Thyroid gland (tissue), 4 donors: ENCODE measurements at places on chromosomes 4 and X. TPM values are rescaled to one million over a fixed set of nuclear protein-coding genes. Genes with fewer than 3 reads are reported as not detected.

DNA sequence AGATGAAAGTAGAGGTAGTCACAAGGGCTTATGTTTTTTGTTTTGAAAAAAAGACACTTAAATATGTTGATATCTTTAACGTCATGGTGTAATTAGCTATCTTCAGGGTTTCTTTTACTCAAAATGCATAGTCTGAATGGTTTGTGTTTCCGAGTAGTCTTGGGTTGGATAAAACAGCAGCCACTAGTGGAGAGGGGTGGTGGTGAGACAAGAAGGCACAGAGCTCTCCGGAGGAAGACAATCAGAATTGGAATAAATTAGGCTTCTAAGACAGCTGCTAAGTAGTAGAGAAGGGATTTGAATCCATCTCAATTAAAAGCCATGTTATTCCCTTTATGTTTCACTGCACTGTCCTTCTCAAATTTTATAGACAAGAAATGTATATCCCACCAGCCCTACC lies 240.4 kb upstream of the VEGFC start:
- no peak for DNase-seq
- no peaks in the 10 kb centered on the region for H3K36me3 ChIP-seq
- H3K27ac ChIP-seq: no peak overlapping the region
- H3K4me1 ChIP-seq: no peaks in the 10 kb centered on the region
- no peaks in the 10 kb centered on the region for H3K27me3 ChIP-seq

- H3K36me3 ChIP-seq: no peaks in the 10 kb centered on the region
- H3K4me1 ChIP-seq: no peaks in the 10 kb centered on the region
- no peak overlapping the region for H3K4me3 ChIP-seq
- no peak for DNase-seq
- no peak overlapping the region for H3K27ac ChIP-seq
These were observed 993.1 kb downstream of the RPA4 start for GRCh38 chrX:97876697-97877407.

DNA sequence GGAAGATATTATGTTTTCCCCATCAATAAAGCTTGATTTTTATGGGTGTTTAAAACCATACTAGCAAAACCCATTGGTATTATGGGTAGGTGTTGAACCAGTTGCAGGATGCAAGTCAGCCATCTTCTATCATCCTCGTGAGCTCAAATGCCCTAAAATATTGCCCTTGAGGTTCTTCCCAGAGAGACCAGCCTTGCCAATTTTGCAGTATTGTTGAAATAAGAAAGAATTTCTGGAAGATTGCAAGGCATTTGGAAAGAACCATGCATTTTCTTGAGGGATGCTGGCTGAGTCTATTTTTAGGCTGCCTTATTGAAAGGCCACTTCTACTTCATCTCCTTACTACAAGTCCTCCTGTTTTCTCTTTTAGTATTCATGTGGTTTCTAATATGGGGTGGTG lies 60.9 kb upstream of the SOD3 start:
- no peak overlapping the region for H3K27ac ChIP-seq
- no peaks in the 10 kb centered on the region for H3K36me3 ChIP-seq
- H3K4me3 ChIP-seq: no peak overlapping the region

- H3K36me3 ChIP-seq: no peaks in the 10 kb centered on the region
- no peak overlapping the region for H3K27ac ChIP-seq
- H3K27me3 ChIP-seq: no peaks in the 10 kb centered on the region
- H3K4me3 ChIP-seq: no peak overlapping the region
- no peaks in the 10 kb centered on the region for H3K4me1 ChIP-seq
These were observed 35.6 kb upstream of the DCAF8L1 start for GRCh38 chrX:28016823-28017222.

GRCh38 chrX:10173331-10173900 lies 16.6 kb downstream of the CLCN4 start:
- H3K4me1 ChIP-seq: peaks cover 5% of the 10 kb centered on the region
- no peak overlapping the region for H3K27ac ChIP-seq
- H3K36me3 ChIP-seq: no peaks in the 10 kb centered on the region
- no peaks in the 10 kb centered on the region for H3K27me3 ChIP-seq
- H3K4me3 ChIP-seq: no peak overlapping the region
- DNase-seq: peak; percentile 33

- no peak overlapping the region for H3K27ac ChIP-seq
- peaks cover 23% of the 10 kb centered on the region for H3K4me1 ChIP-seq
- H3K27me3 ChIP-seq: peaks cover 42% of the 10 kb centered on the region
- no peaks in the 10 kb centered on the region for H3K36me3 ChIP-seq
- no peak overlapping the region for H3K4me3 ChIP-seq
- DNase-seq: no peak
These were observed 8.6 kb downstream of the HMX1 start for GRCh38 chr4:8862800-8863685.

- no peaks in the 10 kb centered on the region for H3K27me3 ChIP-seq
- DNase-seq: no peak
- H3K4me3 ChIP-seq: no peak overlapping the region
- no peaks in the 10 kb centered on the region for H3K4me1 ChIP-seq
- H3K27ac ChIP-seq: no peak overlapping the region
These were observed 124.5 kb upstream of the NOCT start for GRCh38 chr4:138890891-138891570.

- no peak overlapping the region for H3K4me3 ChIP-seq
- no peak for DNase-seq
- no peaks in the 10 kb centered on the region for H3K36me3 ChIP-seq
- no peaks in the 10 kb centered on the region for H3K4me1 ChIP-seq
- no peak overlapping the region for H3K27ac ChIP-seq
These were observed 448.7 kb downstream of the MID1IP1 start for GRCh38 chrX:39249999-39250398.

DNA sequence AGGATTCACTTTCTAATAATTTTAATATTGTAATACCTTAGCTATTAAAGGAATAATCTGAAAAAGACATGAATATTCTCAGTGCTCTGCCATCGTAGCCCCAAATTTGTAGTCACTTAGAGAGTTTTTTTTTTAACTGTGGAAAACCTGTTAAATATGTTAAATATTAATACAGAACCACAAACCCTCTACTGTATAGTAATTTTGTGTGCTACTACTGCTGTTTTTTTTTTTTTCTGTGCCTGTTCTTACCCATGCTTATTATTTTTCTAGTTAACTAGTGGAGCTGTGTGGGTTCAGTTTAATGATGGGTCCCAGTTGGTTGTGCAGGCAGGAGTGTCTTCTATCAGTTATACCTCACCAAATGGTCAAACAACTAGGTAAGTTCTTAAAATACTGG lies 15.8 kb downstream of the PLK4 start:
- no peak overlapping the region for H3K27ac ChIP-seq
- no peaks in the 10 kb centered on the region for H3K27me3 ChIP-seq
- H3K4me3 ChIP-seq: no peak overlapping the region

- DNase-seq: no peak
- no peak overlapping the region for H3K4me3 ChIP-seq
- H3K4me1 ChIP-seq: no peaks in the 10 kb centered on the region
- H3K36me3 ChIP-seq: no peaks in the 10 kb centered on the region
- no peaks in the 10 kb centered on the region for H3K27me3 ChIP-seq
These were observed 104.0 kb upstream of the MBNL3 start for GRCh38 chrX:132592880-132593279.

DNA sequence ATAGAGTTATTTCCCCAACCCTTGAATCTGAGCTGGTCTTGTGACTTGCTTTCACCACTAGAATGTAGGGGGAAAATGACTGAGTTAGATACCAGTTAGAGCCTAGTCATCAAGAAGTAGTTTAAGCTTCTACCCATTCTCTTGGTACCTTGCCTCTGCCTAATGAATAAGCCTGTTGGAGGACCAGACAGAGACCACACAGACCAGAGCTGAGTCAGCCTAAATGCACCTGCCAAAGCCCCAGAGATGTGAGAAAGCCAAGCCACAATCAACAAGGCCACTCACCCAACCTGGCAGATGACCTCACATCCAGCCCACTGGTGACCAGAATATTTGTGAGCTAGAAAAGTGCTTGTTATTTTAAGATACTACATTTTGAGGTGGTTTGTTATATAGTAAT lies 85.2 kb upstream of the DCLK2 start:
- H3K4me3 ChIP-seq: no peak overlapping the region
- no peaks in the 10 kb centered on the region for H3K27me3 ChIP-seq
- no peak overlapping the region for H3K27ac ChIP-seq
- no peak for DNase-seq
- H3K4me1 ChIP-seq: peaks cover 11% of the 10 kb centered on the region

DNA sequence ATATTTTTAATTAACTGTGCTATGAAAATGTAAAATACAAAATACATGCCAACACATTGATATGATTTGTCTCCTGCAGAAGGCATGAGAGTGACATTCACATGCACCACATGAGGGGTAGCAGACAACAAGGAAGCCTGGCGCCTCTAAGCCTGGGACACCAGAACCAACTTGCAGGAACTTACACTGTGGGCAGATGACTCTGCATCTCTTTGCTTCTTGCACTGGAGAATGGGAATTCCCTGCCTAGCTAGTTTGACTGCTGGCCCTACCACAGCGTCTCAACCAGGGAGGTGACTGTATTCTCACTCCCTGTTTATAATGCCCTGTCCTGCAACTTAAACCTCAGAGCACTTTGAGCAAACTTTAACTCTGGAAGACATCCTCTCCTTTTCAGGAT lies 40.5 kb downstream of the PAGE2 start:
- H3K4me3 ChIP-seq: no peak overlapping the region
- no peak for DNase-seq
- H3K36me3 ChIP-seq: no peaks in the 10 kb centered on the region
- peaks cover 4% of the 10 kb centered on the region for H3K27me3 ChIP-seq
- no peak overlapping the region for H3K27ac ChIP-seq

- DNase-seq: no peak
- no peak overlapping the region for H3K27ac ChIP-seq
- H3K27me3 ChIP-seq: no peaks in the 10 kb centered on the region
These were observed 47.7 kb upstream of the FAM9A start for GRCh38 chrX:8848911-8849310.

GRCh38 chrX:114584375-114584943 lies 573 bp downstream of the HTR2C start:
- peaks cover 12% of the 10 kb centered on the region for H3K27me3 ChIP-seq
- no peak overlapping the region for H3K27ac ChIP-seq
- H3K4me1 ChIP-seq: no peaks in the 10 kb centered on the region
- H3K36me3 ChIP-seq: no peaks in the 10 kb centered on the region

GRCh38 chrX:56231537-56232090 lies 542 bp upstream of the KLF8 start:
- no peaks in the 10 kb centered on the region for H3K4me1 ChIP-seq
- H3K4me3 ChIP-seq: peak overlapping the region; percentile 25
- no peaks in the 10 kb centered on the region for H3K36me3 ChIP-seq
- no peak overlapping the region for H3K27ac ChIP-seq
- DNase-seq: no peak

DNA sequence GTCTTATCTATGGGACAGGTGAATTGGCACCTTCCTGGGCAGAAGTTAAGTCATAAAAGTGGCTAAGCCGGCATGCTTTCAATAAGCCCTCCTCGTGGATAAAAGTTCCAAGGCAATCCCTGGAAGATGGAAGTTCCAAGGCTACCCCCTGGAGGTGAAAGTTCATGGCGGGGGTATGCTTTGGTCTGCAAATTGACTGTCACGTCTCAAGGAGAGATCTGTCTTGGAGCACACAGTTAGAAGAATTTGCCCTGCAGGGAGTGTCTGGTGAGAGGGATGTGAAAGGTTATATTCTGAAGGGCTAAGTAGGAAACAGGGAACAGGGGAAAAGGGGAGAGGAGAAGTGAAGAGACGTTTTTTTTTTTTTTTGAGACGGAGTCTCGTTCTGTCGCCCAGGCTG lies 26.2 kb upstream of the GPR173 start:
- no peaks in the 10 kb centered on the region for H3K4me1 ChIP-seq
- H3K27ac ChIP-seq: no peak overlapping the region
- DNase-seq: no peak

DNA sequence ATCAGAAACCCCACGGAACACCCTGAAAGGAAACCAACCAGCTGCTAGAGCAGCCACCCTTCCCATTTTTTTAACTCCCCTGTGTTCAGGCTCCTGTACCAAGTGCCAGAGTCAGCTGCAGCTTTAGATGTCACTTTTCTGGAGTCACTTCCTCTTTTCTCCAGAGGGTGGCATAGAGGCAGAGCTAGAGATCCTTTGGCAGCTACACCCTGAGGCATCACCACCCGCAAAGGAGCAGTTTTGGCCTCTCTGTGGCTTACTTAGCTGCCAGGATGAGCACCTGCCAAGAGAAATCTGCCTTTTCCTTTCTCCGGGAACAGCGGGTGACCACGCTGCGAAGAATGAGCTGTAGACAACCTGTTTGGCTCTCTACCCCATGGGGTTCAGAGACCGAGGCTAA lies 58.0 kb upstream of the CHRDL1 start:
- DNase-seq: peak; percentile 55
- no peaks in the 10 kb centered on the region for H3K36me3 ChIP-seq
- no peak overlapping the region for H3K4me3 ChIP-seq
- H3K27me3 ChIP-seq: no peaks in the 10 kb centered on the region

DNA sequence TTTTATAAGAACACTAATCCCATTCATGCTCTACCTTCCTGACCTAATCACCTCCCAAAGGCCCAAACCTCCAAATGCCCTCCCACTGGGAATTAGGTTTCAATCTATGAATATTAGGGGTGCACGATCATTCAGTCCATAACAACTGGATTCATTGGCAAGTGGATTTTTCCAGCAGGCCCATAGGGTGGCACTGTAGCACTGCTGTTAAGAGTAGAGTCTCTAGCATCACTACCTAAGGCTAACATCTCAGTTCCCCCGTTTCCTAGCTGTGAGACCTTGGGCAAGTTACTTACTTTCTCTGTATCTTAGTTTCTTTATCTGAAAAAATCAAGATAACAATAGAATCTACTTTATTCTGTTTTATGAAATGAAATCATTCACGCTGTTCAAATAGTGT lies 315.8 kb downstream of the STIM2 start:
- no peak for DNase-seq
- H3K4me3 ChIP-seq: no peak overlapping the region
- H3K4me1 ChIP-seq: no peaks in the 10 kb centered on the region
- H3K27ac ChIP-seq: no peak overlapping the region
- H3K36me3 ChIP-seq: no peaks in the 10 kb centered on the region

DNA sequence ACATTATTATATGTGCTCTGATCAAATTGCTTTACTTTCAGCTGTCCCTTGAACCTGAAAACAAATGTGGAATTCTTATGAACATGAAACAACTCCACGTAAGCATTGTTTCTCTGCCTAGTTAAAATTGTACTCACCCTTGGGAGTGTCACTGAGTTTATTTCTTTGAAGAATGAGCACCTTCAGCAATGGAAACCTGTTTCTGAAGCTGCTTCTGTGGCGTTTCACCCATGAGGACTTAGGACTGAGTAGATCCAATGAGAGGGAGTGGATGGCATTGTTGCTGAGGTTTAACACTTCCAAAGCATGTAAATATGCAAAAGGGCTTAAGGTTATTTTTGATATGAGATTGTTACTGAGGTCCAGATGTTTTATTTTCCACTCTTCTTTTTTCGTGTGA lies 3.2 kb downstream of the LRRC66 start:
- H3K4me3 ChIP-seq: no peak overlapping the region
- no peak for DNase-seq
- H3K4me1 ChIP-seq: no peaks in the 10 kb centered on the region
- no peaks in the 10 kb centered on the region for H3K27me3 ChIP-seq

GRCh38 chr4:99219479-99219878 lies 433 bp upstream of the ADH6 start:
- no peak overlapping the region for H3K27ac ChIP-seq
- DNase-seq: no peak
- H3K36me3 ChIP-seq: no peaks in the 10 kb centered on the region
- no peaks in the 10 kb centered on the region for H3K4me1 ChIP-seq

MPP1 gene
- 30.2 TPM for total RNA-seq

ASB12 gene
- not detected for total RNA-seq

GCNA gene
- total RNA-seq: 2.8 TPM

ADH1C gene
- 15.8 TPM for total RNA-seq

TSC22D3 gene
- 504 TPM for total RNA-seq

CXorf65 gene
- not detected for total RNA-seq

NPFFR2 gene
- not detected for total RNA-seq

CBLL2 gene
- not detected for total RNA-seq

LIAS gene
- total RNA-seq: 18.4 TPM

KCND1 gene
- 1.6 TPM for total RNA-seq

HADH gene
- total RNA-seq: 60.4 TPM
